NCI-H1436 treated with DMSO at 0.1 percent for 48 hours (cell line): ENCODE measurements at places on chromosomes 12 and 14.

GRCh38 chr12:32446316-32447119 is 47.2 kb downstream of the FGD4 start:
- DNase-seq: no peak

GRCh38 chr12:109561711-109562030 is 11.6 kb downstream of the MMAB start:
- DNase-seq: no peak

DNA sequence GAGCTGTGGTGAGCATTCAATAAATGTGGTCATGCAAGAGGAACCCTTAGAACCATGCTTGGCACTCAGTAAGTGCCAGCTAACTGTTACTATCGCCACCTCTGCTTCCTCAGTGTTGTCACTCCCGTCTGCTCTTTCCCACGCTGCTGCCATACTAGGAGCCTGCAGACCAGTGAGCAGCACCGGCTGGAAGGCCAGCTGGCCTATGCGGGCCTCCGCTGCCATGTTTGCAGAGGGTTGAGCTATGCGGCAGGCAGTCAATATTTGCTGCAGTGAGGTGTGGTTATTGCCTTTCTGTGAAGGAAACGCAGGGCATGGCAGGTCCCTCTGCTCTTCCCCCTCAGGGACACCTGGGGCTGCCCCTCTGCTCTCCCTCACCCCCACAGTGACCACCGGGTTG is 13.0 kb downstream of the KMT5A start:
- DNase-seq: no peak

DNA sequence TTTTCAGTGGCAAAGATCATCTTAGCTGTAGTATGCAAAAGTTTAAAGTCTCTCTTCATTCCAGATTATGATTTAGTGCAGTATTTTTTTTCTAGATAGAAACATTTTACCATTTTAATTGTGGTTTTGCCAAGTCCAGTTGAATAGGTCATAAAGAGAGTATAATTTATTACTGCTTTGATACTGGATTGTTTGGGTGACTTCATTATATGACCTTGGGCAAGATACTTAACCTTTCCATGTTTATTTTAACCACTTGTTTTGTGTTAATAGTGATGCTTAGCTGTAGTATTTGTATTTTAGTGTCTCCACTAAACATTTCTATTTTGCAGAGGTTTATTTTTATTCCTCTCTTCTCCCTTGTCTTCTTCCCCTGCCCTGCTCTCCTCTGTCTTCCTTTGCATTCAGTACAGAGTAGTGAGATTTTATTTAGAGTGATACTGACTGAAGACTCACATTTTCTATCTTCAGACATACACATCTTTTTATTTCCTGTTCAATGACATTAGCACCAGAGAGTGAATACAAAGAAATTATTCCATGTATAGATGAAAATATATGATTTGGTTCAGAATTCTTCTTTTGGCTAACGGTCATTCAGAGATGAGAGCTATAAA is 215.2 kb downstream of the ERC1 start:
- no peak for DNase-seq

- DNase-seq: no peak
Measured at GRCh38 chr12:61530456-61530855, 729.7 kb upstream of the USP15 start.

DNA sequence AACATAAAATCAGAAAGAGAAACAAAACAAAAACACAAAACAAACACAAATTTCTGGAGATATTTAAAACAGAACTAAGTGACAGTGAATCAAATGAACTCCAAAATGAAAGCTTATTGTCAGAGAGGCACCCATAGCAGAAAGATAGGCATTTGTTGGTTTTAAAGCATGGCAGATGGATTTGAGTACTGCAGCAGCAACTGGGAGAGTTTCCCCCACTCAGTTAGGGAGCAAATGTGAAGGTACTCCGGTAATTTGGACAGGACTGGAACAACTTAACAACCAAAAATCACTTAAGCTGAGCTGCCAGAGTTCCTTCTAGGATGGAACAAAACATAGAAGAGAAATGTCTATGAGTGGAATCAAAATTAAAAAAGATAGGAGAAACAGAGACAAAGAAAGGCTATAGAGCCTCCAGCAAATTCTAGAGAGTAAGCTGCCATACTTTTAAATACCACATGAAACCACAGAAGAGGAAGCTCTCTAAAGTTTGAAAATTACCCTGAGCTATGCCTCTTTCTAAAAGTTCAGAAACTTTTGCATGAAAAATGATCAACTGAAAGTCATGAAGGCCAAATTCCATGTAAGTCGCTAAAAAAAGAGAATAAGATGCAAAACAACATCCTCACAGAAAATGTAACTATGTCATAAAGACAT is 1248.3 kb upstream of the USP15 start:
- no peak for DNase-seq

- no peak for DNase-seq
Measured at GRCh38 chr12:82529101-82529500, 157.6 kb upstream of the TMTC2 start.

DNA sequence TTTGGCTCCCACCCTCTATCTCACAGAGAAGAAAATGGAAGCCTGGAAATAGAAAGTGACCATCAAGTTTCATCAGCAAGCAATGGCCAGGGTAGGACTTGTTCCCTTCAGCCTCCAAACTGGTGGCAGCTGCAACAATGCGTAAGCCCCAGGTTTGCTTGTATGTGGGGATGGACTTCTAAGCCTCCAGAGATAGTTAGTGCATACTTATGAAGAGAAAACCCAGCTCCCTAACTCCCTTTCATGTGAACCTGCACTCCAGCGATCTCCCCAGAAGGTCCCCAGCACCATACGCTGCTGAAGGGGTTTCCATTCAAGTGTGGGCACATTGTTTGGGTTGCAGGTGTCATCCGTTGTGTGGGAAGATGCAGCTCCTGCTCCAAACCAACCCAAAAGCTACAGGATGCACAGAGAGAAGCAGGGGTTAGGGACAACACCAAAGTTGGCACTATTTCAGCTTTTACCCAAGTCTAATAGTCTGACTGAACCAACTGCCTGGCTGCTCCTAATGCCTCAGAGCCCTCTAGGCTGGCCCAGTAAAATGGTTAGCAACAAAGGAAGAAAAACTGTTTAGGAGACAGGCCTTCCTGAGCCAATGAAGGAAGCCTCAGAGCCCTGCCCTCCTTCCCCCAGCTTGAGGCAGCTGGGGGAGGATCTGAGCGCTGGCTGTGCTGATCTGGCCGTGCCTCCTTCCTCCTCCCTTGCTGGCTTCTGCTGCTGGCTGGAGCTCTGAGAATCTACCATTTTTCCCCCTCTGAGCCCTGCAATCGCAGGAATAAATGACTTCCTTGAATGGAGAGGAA is 12.3 kb downstream of the ZFP36L1 start:
- DNase-seq: no peak

DNA sequence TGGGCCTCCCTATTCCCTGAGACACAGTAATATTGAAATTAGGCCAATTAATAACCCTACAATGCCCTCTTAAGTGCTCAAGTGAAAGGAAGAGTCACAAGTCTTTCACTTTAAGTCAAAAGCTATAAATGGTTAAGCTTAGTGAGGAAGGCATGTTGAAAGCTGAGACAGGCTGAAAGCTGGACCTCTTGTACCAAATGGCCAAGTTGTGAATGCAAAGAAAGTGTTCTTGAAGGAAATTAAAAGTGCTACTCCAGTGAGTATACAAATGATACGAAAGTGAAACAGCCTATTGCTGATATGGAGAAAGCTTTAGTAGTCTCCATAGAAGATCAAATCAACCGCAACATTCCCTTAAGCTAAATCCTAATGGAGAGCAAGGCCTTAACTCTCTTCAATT is 140.8 kb downstream of the PTCSC3 start:
- DNase-seq: no peak

GRCh38 chr14:101128478-101129321 is 225.2 kb upstream of the RTL1 start:
- no peak for DNase-seq

DNA sequence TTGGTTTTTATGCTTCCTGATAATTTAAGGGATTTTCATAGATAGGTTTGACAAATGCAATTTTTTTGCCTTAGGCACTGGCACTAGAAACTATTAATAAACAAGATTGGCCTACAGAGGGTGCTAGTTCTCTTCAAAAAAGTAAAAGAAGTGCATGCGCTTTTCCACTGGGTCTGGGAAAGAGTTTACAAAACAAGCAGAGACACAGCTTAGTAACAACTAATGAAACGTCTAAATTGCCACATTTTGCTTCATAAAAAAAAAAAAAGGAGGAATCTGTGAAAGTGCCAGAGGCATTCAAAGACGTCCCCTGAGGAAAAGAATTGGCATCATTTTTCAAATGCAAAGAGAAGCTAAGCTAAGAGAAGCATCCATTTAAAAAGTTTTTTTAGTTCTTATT is 58.3 kb upstream of the EEA1 start:
- DNase-seq: peak; percentile 62

DNA sequence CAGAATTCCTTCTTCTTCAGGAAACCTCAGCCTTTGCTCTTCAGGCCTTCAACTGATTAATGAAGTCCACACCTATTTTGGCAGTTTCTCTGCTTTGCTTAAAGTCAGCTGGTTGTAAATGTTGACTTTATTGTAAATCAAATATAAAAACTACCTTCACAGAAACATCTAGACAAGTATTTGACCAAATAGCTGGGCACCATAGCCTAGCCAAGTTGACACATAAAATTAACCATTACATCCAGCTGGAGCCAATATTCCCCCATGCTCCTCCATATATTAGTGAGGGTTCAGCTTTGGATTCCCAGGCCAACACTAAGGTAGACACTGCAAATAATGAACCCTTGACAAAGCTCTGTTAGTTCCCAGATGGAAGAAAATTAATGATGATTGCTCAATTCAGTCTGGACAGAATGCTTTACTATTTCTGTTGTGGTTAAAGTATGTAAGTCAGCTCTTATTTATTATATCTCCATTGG is 125.5 kb downstream of the ZFP36L1 start:
- DNase-seq: no peak

DNA sequence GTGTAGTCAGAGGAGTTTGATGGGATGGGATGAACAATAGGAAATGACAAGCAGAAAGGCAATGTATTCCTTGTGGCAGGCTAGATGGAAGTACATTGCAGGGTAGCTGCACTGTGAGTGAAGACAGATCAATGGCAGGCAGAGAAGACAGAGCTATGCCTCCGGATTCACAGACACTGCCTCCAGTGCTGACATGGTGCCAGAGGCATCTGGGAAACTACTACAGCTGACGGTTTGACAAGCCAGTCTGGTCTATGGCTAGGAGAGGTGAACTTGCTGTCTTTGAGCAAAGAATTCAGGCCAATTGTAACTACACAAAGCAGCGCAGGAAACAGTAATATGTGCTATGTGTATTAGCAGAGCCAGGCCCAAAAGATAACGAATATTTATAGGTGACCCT is 193.5 kb downstream of the DIO2 start:
- no peak for DNase-seq

- DNase-seq: no peak
Measured at GRCh38 chr12:50088577-50089335, 3.6 kb downstream of the SMARCD1 start.

- DNase-seq: no peak
Measured at GRCh38 chr14:99515301-99516155, 34.3 kb downstream of the CCNK start.

DNA sequence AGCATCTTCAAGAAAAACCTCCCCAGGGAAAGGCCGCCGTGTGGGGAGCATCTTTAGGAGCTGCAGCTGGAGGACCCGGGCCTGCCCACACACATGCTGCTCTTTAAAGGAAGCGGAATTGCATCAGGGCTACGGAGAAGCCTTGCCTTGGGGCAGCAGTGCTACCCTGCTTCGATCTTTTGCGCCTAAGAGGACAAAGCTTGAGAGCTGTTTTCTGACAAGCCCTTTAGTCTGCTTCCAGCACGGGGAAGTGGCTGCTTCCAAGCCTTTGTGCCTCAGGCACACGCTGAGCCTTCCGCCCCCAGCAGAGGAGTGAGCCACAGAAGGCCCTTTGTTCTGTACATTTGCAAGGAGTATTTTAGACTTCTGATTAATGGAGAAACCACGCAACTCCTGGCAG is 31.5 kb downstream of the COA8 start:
- no peak for DNase-seq

- no peak for DNase-seq
Measured at GRCh38 chr12:27771481-27772327, 8.3 kb upstream of the KLHL42 start.

- DNase-seq: no peak
Measured at GRCh38 chr12:117090816-117091711, 8.2 kb downstream of the TESC start.

DNA sequence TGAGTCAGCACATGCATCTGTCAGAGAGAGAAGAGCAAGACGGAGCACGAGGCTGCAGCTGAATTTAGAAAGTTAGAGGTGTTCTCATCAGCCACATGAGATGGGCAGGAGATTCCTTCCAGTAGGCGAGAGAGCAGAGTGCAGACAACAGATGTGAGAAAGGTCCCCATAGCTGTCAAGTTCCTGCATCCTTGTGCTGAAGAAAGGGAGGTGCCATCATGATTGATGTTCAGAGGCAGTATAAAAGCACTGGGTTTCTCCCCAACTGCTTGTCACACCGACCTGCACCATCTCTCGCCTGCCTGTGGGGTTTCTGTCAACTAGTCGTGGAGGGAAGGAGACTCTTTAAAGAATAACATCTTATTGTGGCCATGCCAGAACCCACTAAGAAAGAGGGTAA is at the start of gene MYBPC1:
MYBPC1 (plus strand) TSS at position 272 of the 400 bp plus-strand sequence; CDS start at position 372, 100 bp downstream.
- no peak for DNase-seq

GRCh38 chr12:14884458-14884878 is 1.2 kb downstream of the MGP start:
- DNase-seq: no peak

DNA sequence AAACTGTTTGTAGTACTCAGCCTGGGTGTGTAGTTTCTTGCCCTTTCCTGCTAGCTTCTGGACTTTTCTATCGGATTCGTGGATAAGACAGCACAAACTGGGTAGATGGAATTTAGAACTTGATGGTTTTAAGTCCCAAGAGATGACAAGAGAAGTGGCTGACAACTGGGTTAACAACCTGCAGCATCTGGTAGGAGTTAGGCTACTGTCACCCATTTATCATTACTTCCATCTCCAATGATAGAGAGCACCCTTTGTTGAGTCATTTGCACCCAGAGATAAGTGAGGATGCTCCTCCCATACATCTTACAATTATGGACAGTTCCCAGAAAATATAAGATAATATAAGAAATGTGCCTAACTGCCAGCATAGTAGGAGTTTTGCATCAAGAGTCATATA is 50.2 kb upstream of the FLRT2 start:
- no peak for DNase-seq

DNA sequence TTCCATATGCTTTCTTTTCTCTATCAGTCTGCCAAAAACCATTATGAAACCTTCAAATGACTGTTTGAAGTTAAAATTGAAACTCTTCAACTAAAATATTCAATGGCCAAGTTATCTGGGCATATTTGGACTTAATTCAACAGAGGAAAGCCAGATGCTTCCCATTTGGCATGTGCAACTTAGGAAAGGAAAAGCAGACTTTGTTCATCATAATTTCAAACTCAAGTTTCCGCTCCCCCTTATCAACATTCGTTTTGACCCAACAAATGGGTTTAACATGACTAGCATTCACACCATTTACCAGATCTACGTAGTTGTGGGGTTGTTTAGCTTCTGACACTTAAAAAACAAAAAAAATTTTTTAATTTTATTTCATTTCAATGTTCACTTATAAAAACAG is 75.7 kb downstream of the PLEKHG7 start:
- DNase-seq: no peak

GRCh38 chr14:76090616-76091391 is 60.9 kb upstream of the GPATCH2L start:
- no peak for DNase-seq
